ENCODE measurements at places on chromosomes 1 and 21. TPM values are rescaled to one million over a fixed set of nuclear protein-coding genes. Genes with fewer than 3 reads are reported as not detected.

The MYBPHL gene
- not detected for total RNA-seq

The CCDC17 gene
- total RNA-seq = 1.2 TPM

The AMIGO1 gene
- total RNA-seq = 0.65 TPM

DNA sequence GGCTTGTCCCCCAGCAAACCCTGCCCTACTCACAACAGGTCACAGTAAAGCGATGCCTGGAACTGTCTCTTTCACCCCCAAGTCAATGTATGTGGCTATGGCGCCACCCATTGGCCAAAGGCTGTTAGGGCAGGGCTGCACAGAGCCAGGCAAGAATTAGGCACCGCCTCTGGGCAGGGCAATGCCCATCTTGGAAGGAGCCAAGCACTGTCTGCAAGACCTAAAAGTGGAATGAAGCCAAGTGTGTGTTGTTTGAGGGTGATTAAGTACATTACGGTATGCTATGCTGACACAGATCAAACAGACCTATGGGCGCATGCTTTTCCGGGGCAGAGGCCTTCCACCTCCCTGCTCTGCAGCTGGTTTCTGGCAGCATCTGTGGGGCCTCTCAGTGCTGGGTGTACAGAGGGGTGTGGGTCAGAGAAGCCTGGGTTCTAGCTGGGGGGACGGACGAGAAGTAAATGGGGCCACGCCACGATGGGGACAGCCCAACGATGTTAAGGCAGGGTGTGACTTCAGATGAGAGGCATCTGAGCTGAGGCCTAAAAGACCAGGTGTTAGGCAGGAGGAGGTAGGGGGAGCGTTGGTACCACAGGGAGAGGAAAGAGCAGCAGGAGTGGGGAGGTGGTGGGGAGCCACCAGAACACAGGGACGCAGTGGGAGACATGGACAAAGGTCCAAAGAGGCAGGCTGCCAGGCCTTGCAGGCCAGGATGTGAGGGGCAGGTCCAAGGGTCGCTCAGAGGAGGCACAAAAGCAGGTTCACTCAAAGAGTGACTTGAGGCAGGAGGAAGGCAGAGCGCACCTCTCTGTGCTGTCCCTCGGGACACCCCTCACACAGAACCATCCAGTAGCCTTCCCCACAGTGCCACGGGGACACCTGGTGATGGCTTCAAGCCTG is 49.8 kb downstream of the ACOT7 start:
- peak; percentile 84 for DNase-seq

GRCh38 chr1:41675401-41675800 is 190.9 kb upstream of the EDN2 start:
- no peak for DNase-seq

DNA sequence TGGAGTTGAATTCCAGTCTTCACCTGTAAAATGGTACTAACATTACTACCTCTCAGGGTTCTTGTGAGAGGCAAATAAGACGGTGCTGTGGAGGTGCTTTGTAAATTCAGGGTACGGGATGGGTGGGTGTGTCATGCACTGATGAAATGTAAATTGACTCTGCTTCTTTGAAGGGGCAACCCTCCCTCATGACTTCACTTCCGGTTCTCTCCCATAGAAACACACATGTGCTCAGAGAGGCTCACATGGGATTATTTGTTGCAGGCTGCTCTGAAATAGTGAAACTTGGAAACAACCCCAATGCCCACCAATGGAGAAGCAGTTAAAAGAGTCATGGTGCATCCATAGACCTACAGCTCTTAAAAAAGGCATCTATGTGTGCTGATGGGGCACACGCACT is 44.9 kb upstream of the SCMH1 start:
- DNase-seq = no peak

DNA sequence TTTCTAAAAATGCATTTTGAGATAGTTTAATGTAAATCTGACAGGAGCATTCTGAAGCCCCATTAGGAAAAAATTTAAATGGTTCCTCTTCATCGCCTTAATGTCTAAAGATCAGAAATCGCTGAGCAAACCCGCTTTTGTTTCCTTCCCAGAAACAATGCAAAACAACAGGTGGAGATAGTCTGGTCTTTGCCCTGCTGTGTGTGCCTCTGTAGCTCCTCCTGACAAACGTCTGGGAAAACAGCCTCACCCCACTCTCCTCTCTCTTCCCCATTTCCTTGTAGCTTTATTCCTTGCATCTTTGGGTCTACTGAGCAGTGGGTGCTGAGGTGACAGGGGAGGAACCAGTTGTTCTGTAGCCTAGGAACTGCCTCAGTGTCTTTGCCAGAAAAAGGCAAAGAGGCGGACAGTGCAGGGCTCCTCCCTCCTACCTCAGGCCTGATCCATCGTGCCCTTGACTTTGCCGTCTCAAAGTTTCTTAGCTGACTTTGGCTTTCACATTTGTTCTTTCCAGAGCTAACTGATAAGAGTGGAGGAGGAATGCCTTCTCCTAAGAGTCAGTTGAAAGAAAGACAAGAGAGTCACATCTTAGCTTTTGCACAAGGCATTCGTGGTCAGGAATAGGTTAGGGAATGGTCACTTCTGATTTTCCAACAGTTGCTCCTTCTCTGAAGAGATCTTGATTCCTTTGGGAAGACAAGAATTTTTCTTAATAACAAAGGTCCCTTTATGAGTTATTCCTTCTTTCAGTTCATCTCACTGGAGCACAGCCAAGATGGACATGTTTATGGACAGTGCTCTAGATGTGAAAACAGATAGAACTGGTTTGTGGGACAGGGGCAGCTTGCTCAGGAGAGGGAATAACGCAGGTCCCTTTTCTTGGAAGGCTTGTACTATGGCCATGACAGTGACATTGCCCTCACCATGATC is 24.9 kb downstream of the SYT11 start:
- no peak for DNase-seq

- DNase-seq = peak; percentile 68
Observed at GRCh38 chr1:41023279-41023990, 1.9 kb upstream of the SLFNL1 start.

All from dermis blood vessel endothelial cell (primary cell).